ENCODE measurements at places on chromosomes 2 and 18.

- H3K27ac ChIP-seq, result no peak overlapping the region
- H3K27me3 ChIP-seq, result peaks cover 50% of the 10 kb centered on the region
- H3K4me3 ChIP-seq, result no peak overlapping the region
- no peak for DNase-seq
Measured at GRCh38 chr2:132668189-132668823, 1.7 kb downstream of the LYPD1 start.

DNA sequence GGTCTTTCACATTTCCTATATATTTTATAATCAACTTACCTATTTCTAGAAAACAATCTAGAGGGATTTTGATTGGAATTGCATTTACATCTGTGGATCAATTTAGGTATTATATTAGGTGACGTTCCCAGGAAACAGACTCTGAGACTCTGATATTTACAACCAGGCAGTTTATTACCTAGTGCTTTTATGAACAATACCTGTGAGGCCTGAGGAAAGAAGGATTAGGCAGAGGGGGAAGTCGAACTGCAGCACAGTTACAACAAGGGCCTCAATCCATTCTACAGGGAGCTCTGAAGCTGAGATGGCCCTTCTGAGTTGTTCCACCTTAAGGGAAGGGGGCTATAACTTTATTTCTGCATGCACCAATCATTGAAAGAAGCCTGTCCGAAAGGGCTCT is 206.9 kb downstream of the MYO1B start:
- H3K27me3 ChIP-seq, result no peaks in the 10 kb centered on the region
- no peak overlapping the region for H3K27ac ChIP-seq
- no peak for DNase-seq
- no peak overlapping the region for H3K4me3 ChIP-seq
- H3K36me3 ChIP-seq, result no peaks in the 10 kb centered on the region
- H3K4me1 ChIP-seq, result no peaks in the 10 kb centered on the region

DNA sequence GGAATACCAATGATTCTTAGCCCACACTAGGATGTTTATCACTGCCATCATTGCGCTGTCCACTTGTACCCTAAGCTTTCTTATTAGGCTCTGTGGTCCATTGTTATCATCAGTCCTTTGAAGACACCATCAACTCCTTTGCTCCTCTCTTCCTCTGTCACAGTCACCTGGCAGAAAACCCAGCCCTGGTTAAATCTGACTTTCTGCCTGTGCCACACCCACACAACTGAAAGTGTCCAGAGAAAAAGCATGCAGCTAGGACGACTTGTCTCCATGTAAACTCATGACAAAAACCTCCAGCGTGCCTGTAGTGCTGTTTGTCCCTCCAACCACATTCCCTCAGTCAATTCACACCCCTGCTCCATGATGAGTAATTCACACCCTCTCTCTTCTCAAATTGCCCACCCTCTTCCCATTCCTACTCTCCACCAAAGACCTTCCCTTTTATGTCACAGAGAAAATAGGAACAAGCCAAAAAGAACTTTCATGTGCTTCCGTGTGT is 297.4 kb upstream of the MGAT5 start:
- DNase-seq, result no peak
- H3K4me3 ChIP-seq, result no peak overlapping the region
- no peaks in the 10 kb centered on the region for H3K36me3 ChIP-seq
- H3K4me1 ChIP-seq, result no peaks in the 10 kb centered on the region

DNA sequence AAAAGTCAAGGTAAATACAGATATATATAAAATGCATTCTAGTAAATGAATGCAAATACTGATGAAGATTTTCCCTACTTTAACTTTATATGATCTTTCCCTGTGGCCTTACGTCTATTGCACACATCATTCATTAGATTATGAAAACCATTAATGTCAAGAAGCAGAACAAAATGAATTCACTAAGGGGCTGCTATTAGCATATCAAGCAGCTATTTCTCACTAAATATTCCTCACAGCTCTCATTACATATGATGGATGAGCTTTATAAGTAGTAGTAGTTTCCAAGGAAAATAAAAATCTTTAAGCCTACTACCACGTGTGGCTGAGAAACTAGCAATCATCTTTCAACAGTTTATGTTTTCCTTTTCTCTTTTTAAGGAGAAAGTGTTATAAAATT is 702.8 kb upstream of the SLC39A10 start:
- H3K27me3 ChIP-seq, result no peaks in the 10 kb centered on the region
- H3K27ac ChIP-seq, result no peak overlapping the region
- H3K4me1 ChIP-seq, result no peaks in the 10 kb centered on the region
- no peaks in the 10 kb centered on the region for H3K36me3 ChIP-seq
- H3K4me3 ChIP-seq, result no peak overlapping the region

DNA sequence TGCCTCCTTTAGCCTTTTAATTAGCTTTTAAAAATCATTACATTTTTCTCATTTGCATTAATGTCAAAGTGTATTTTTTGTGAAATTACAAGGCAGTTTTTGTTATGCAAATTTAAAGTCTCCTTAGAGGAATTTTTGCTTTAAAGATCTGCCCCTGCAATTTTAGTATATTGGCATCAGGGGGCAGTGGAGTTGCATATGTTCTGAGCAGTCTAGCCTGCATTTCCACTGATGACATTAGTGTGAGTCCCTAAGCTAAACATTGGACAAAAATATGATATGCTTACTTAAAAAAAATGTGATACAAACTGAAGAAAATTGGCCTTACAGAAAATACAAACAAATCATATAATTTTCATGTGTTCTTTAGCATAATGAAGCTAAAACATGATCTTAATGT is 426.5 kb downstream of the SLC4A3 start:
- no peaks in the 10 kb centered on the region for H3K36me3 ChIP-seq
- H3K4me3 ChIP-seq, result no peak overlapping the region
- no peaks in the 10 kb centered on the region for H3K4me1 ChIP-seq
- H3K27ac ChIP-seq, result no peak overlapping the region
- no peaks in the 10 kb centered on the region for H3K27me3 ChIP-seq

DNA sequence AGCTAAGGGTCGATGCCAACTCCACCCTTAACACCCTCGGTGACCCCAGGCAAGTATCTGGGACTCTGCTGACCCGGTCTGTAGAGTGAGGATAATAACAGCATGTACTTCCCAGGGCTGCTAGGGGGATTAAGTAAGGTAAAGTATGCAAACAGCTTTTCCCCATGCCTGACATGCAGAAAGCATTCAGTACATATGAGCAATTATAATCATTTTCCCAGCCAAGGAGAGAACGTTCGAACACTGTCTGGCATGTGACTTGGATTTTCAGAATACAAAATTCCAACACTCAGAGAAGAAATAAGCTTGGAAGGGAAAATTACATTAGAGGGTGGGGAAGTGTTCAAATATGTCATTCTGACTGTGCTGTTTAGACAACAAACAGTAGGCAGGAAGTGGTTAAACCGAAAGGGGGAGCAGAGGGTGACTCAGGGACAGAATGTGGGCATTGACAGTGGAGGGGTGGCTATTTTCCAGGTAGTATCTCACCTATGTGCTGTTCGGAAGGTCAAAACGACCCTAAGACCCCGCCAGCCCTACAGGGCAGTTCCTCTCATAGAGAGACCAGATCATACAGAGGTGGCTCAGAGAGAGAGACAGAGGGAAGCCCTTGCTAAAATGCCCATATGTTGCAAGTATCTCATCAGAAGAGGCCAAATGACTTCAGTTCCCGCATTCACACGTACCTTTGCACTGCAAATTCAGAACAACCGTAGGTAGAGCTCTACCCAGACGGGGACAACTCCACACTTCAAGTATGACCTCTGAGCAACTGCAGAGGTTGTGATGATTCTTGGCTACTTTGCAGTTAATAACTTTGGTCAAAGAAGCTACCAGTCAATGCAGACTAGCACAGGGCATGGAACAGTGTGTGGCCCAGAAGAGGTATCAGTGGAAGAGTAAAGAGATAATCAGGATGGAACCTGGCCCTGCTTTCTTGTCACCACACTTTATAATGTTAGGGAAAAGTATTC is 14.8 kb downstream of the ASPRV1 start:
- no peak overlapping the region for H3K4me3 ChIP-seq
- peaks cover 22% of the 10 kb centered on the region for H3K36me3 ChIP-seq
- no peaks in the 10 kb centered on the region for H3K27me3 ChIP-seq
- peak overlapping the region; percentile 65 for H3K27ac ChIP-seq
- DNase-seq, result no peak
- H3K4me1 ChIP-seq, result peaks cover 19% of the 10 kb centered on the region

GRCh38 chr2:54090521-54091117 is 24.8 kb upstream of the ACYP2 start:
- no peaks in the 10 kb centered on the region for H3K36me3 ChIP-seq
- H3K27ac ChIP-seq, result no peak overlapping the region
- no peak overlapping the region for H3K4me3 ChIP-seq
- peaks cover 4% of the 10 kb centered on the region for H3K4me1 ChIP-seq
- H3K27me3 ChIP-seq, result no peaks in the 10 kb centered on the region
- DNase-seq, result no peak

Measured in lower lobe of right lung (tissue), 2 donors.